ENCODE measurements at places on chromosomes 2 and 18. TPM values are rescaled to one million over a fixed set of nuclear protein-coding genes. Genes with fewer than 3 reads are reported as not detected.

DNA sequence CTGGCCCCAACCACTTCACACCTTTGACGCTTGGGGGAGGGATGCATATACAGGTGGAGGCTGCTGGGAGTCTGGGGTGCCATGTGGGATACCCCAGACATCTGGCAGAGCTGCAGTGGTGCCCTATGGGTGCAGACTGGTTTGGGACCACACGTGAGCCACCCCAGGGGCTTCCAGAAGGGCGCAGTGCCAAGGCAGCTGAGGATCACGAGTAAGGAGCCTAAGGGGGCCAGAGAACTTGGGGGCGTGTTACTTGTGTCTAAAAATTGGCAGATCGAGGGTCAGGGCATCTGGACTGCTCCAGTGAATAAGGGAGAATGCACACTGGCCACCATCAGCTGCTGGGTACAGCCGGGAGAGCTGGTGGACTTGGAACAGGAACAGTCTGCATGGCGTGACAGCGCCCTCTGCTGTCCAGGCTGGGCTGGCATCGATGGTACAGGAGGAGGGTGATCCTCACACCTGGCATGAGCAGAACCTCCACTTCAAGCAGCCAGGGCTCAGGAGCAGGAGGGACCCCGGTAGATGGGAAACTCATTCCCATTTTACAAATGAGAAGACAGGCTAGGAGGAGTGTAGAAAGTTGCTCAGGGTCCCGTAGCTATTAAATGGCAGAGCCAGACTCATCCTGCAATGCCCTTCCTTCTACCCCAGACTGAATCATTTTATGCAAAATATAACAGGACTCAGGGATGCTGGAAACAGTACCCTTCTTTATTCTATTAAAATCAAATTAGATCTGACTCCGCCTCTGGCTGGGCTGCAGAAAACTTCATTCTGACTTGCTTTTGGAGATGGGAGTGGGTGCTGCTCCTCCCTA is 60.4 kb downstream of the ATOH8 start:
- H3K27ac ChIP-seq, result no peak overlapping the region
- H3K4me3 ChIP-seq, result no peak overlapping the region

DNA sequence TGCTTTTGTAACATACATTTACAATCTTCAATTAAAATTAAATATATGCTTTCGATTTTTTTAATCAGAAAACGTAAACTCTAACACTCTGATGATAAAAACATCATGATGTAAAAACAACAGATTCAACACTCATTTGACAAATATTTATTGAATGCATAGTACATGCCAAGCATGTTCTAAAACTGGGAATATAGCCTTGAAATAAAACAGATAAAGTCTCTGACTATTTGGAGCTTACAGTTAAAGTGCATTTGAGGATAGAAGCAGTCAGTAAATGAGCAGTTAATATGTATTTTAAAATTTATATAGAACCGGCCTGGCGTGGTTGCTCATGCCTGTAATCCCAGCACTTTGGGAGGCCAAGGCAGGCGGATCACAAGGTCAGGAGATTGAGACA is 47.8 kb downstream of the TMX3 start:
- no peaks in the 10 kb centered on the region for H3K36me3 ChIP-seq
- DNase-seq, result no peak
- H3K27me3 ChIP-seq, result no peaks in the 10 kb centered on the region
- no peak overlapping the region for H3K4me3 ChIP-seq
- no peaks in the 10 kb centered on the region for H3K4me1 ChIP-seq
- H3K27ac ChIP-seq, result no peak overlapping the region

DNA sequence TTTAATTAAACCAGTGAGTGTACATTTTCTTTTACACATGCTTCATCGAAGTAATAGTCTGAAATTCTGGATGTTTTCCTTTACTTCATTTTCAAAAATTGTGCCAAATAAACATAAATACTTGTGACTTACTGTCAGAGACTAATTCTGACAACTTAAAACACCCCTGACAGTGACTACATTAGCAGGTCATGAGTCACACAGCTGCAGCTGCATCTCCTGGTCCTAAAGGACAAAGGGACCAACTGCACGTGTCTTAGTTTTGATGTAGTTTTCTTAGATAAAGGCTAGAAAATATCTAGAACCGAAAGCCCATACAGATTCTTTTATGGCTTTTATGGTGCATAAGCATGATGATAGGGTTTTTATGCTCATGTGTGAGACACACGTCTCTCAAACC is 29.6 kb upstream of the DSC3 start:
- no peaks in the 10 kb centered on the region for H3K27me3 ChIP-seq
- DNase-seq, result no peak
- no peaks in the 10 kb centered on the region for H3K36me3 ChIP-seq
- no peak overlapping the region for H3K4me3 ChIP-seq

DNA sequence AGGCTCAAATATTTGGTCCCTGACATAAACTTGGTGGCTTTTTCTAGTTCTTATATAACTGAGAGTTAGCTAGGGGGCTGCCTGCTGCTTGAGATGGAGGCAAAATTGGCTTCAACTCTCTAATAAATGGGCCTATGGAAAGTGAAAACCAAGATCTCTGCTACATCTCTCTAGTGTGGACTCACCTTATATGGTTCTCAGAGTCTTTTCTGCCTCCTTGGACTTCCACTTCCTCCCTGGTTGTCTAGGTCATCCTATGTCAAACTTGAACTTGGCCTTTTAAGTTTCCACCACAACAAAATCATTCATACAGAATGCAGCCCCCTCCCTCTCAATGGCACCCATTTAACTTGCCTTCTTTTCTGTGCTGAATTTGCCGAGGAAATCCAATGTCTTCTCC is 23.9 kb upstream of the ARHGAP25 start:
- no peaks in the 10 kb centered on the region for H3K27me3 ChIP-seq
- no peaks in the 10 kb centered on the region for H3K4me1 ChIP-seq
- H3K4me3 ChIP-seq, result no peak overlapping the region
- H3K36me3 ChIP-seq, result no peaks in the 10 kb centered on the region
- H3K27ac ChIP-seq, result no peak overlapping the region

DNA sequence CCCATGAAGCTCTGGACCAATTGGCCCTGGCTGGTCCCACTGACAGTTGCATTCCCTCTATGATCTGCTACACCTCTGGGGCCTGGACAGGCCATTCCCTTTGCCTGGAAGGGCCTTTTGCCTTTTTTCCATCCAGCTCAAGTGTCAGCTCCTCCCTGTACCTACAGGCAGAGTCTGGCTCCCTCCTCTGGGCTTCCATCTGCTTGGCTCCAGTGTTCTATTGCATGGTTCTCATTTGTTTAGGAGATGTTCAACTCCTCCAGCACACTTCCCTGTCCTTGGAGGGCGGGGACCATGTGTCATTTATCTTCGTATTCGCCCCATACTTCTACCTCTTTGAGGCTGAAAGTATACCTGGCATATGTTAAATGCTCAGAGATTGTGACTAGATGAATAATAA is 61.1 kb downstream of the PRKCE start:
- H3K4me1 ChIP-seq, result no peaks in the 10 kb centered on the region
- no peaks in the 10 kb centered on the region for H3K36me3 ChIP-seq
- H3K27ac ChIP-seq, result no peak overlapping the region
- DNase-seq, result no peak

DNA sequence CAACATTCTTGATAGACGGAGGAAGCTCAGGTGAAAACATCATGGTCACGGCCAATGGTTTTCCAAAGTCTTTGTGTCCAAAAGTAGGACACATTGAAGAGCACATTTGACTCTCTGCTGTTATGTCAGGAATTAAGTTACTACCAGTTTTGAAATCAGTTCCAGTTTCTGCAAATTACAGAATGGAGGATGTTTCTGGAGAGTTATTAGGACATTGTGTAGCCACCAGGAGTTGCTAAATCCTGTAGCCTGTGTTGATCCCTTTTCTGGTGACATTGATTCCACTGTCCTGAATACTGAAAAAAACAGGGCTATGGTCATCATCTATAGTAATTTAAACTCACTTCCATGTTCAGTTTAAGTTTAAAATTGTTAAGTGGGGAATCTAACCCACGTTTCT is 15.3 kb downstream of the UPP2 start:
- no peak overlapping the region for H3K27ac ChIP-seq
- DNase-seq, result no peak
- H3K36me3 ChIP-seq, result no peaks in the 10 kb centered on the region
- H3K27me3 ChIP-seq, result no peaks in the 10 kb centered on the region
- H3K4me1 ChIP-seq, result no peaks in the 10 kb centered on the region
- no peak overlapping the region for H3K4me3 ChIP-seq

GRCh38 chr2:235709124-235709813 is 215.4 kb downstream of the AGAP1 start:
- no peaks in the 10 kb centered on the region for H3K27me3 ChIP-seq
- DNase-seq, result peak; percentile 84
- peak overlapping the region; percentile 97 for H3K27ac ChIP-seq
- peaks cover 11% of the 10 kb centered on the region for H3K4me1 ChIP-seq
- H3K4me3 ChIP-seq, result no peak overlapping the region

GRCh38 chr2:42448163-42448562 is 45.6 kb downstream of the KCNG3 start:
- no peaks in the 10 kb centered on the region for H3K4me1 ChIP-seq
- DNase-seq, result no peak
- no peaks in the 10 kb centered on the region for H3K27me3 ChIP-seq
- H3K36me3 ChIP-seq, result no peaks in the 10 kb centered on the region
- H3K4me3 ChIP-seq, result no peak overlapping the region

DNA sequence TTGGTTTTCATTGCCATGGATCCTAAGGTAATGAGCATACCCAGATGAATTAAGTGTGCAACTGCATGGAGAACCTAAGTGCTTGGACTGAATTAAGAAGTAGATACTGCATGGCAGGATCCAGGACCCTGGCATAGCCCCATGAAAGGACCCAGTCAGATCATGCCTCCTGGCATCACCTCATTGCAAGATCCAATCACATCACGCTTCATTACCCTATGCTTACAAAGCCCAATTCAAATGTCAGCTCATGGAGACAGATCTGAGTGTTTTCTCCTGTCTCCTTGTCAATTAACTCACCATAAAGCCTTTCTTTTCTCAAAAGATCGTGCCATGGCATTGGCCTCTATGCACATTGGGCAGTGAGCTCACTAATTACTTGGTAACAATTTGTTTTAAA is 519.8 kb upstream of the ZNF804A start:
- H3K36me3 ChIP-seq, result no peaks in the 10 kb centered on the region
- no peak overlapping the region for H3K27ac ChIP-seq
- no peaks in the 10 kb centered on the region for H3K4me1 ChIP-seq
- no peak overlapping the region for H3K4me3 ChIP-seq

DNA sequence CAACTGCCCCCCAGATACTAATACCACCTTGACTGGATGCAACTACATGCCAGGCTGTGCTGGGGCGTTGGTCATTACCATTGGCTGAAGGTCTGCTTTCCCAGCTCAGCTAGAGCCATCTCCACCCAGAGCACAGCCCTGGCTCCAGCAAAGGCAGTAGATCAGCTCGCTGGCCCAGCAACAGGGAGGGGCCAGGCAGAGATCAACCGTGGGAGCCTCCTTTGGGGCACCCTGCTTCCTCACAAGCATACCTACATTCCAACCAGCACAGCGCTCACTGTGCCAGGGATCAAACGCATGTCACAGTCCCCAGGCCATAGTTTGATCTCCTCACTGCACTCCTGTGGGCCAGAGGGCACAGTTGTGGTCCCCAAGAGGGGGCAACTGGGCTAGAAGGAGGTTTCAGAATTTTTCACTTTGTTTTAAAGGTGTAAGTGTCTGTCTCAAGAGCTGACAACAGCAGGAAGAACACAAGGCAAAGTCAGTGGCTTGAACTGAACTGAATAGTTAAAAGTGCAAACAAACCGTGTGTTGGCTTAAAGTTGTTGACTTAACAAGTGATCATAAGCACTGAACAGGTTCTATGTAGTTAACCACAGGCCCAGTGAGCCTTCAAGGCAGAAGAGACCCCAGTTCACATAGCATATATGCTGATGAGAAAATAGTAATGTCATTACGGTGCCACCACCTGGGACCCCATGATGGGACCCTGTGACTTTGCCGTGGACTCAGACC is 70.1 kb upstream of the BZW1 start:
- H3K27me3 ChIP-seq, result no peaks in the 10 kb centered on the region
- H3K36me3 ChIP-seq, result no peaks in the 10 kb centered on the region

GRCh38 chr2:180559771-180560170 is 420.6 kb upstream of the UBE2E3 start:
- no peak overlapping the region for H3K4me3 ChIP-seq
- H3K4me1 ChIP-seq, result no peaks in the 10 kb centered on the region
- no peak overlapping the region for H3K27ac ChIP-seq
- no peaks in the 10 kb centered on the region for H3K36me3 ChIP-seq

Gene DYNAP
- total RNA-seq, result not detected

Gene LIMS1
- total RNA-seq, result 64.6 TPM

Gene INHA
- 3.3 TPM for total RNA-seq

Gene PRKAG3
- total RNA-seq, result not detected

Gene TRIM43
- not detected for total RNA-seq

Gene FRZB
- 72.9 TPM for total RNA-seq

Gene TWIST2
- 19.7 TPM for total RNA-seq

Gene KIF1A
- 16.5 TPM for total RNA-seq

Gene HRH4
- total RNA-seq, result not detected

Measured in hepatocyte (in vitro differentiated cells).